Jurkat, Clone E6-1 (cell line): ENCODE measurements at places on chromosomes 2 and 18.

DNA sequence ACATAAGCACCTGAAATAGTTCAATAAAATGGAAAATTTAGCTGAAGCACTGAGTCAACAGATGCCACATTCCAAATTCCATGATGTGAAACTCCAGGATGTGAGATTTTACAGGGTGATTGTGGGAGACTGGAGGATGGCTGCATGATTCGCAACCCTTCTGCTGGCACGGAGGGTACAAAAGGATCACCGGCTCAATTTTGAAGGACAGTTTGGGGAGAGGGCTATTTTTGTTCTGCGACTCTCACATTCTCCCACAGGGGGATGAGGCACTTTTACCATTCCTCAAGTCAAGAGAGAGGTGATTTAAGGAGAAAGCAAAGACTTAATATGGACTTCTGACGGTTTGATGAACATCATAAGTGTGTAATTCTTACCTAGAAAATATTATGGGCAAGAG is 138.1 kb upstream of the CWC22 start:
- no peak for DNase-seq

GRCh38 chr2:182248362-182248761 is 178.5 kb downstream of the PDE1A start:
- no peak for DNase-seq

GRCh38 chr2:97660775-97661389 is 3.0 kb downstream of the ACTR1B start:
- no peak for DNase-seq

GRCh38 chr2:123771928-123772632 is 253.0 kb upstream of the CNTNAP5 start:
- no peak for DNase-seq

DNA sequence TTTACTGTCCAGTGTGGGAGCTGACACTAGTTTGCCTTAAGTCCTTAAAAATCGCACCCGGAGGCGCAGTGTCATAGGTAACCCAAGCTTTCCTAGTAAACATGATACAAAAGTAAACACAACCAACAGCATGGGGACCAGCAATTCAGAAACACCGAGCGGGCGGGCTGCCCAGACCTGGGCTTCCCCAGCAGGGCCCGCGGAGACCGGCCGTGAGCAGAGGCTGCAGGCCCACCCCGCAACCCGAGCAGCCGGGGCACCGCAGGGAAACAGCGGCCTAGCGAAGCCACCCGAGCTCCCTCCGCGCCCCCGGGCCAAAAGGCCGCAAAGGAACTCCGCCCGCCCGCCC is 296 bp downstream of the TTC21B start:
- peak; percentile 16 for DNase-seq
